ENCODE measurements at places on chromosomes 3 and 15.

GRCh38 chr3:106746286-106746685 lies 631.0 kb upstream of the CCDC54 start:
- no peaks in the 10 kb centered on the region for H3K4me1 ChIP-seq
- no peak overlapping the region for H3K27ac ChIP-seq
- H3K36me3 ChIP-seq = no peaks in the 10 kb centered on the region
- peaks cover 7% of the 10 kb centered on the region for H3K27me3 ChIP-seq

DNA sequence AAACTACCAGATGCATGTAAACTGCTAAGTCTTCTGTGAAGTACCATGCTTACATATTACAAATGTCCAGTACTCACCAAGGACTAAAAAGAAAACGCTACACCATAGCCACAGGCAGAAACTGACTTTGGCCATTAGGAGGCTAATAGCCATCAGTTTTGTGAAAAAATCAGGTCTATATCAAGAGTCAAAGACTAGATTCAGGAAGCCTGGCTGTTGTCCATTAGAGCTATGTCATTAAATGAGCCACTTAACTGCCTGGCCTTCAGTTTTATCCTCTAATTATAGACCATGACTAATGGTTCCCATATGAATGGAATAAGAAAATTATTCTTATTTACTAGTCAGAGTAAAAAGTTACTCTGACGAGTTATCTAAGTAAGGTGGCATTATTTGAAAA lies 144.1 kb downstream of the VPS13C start:
- DNase-seq = no peak
- H3K27me3 ChIP-seq = no peaks in the 10 kb centered on the region
- H3K4me1 ChIP-seq = no peaks in the 10 kb centered on the region

DNA sequence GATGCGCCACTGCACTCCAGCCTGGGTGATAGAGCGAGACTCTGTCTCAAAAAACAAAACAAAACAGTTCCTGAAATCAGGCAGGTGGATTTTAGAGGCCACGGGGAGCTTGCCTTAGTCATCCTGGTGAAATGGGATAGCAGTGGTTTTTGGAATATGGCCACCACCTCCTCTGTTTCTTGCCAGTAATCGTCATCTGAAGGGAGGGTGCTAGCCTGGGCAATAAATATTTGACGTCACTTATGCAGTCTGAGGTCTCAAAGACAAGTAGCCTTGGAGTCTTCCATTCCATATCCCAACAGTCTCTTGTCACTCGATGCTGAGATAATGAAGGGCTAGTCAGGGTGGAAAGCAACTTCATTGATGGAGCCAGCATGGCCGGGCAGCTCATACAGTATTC lies 55.2 kb downstream of the KCNAB1 start:
- no peak overlapping the region for H3K27ac ChIP-seq
- H3K36me3 ChIP-seq = no peaks in the 10 kb centered on the region
- no peak for DNase-seq
- H3K4me3 ChIP-seq = no peak overlapping the region
- H3K4me1 ChIP-seq = no peaks in the 10 kb centered on the region

DNA sequence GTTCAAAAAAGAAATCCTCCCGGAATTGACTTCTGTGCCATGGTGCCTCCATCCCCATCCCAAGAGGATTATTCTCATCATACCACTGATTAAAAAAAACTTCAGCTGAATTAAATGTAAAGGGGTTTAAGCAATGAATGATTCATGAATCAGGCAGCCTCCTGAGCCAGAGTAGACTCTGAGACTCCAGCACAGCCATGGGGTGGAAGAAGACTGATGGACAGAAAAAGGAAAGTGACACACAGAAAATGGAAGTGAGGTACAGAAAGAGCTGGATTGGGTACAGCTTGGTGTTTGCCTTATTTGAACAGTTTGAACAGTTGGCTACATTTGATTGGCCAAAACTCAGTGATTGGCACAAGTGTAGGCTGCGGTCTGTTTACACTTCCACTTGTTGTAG lies 224.8 kb upstream of the ATP10A start:
- H3K36me3 ChIP-seq = no peaks in the 10 kb centered on the region
- no peak overlapping the region for H3K27ac ChIP-seq
- DNase-seq = no peak
- H3K27me3 ChIP-seq = peaks cover 8% of the 10 kb centered on the region
- peaks cover 5% of the 10 kb centered on the region for H3K4me1 ChIP-seq
- H3K4me3 ChIP-seq = no peak overlapping the region

GRCh38 chr15:32651229-32651837 lies 9.8 kb downstream of the SCG5 start:
- no peaks in the 10 kb centered on the region for H3K27me3 ChIP-seq
- peaks cover 33% of the 10 kb centered on the region for H3K36me3 ChIP-seq
- peaks cover 2% of the 10 kb centered on the region for H3K4me1 ChIP-seq

GRCh38 chr3:171169866-171170265 lies 143.3 kb upstream of the SLC2A2 start:
- DNase-seq = no peak
- H3K4me1 ChIP-seq = peaks cover 15% of the 10 kb centered on the region
- H3K4me3 ChIP-seq = no peak overlapping the region
- H3K27me3 ChIP-seq = no peaks in the 10 kb centered on the region
- H3K27ac ChIP-seq = no peak overlapping the region

GRCh38 chr15:85752491-85752961 lies 42.2 kb downstream of the KLHL25 start:
- DNase-seq = no peak
- H3K4me3 ChIP-seq = no peak overlapping the region
- no peak overlapping the region for H3K27ac ChIP-seq
- H3K27me3 ChIP-seq = no peaks in the 10 kb centered on the region

DNA sequence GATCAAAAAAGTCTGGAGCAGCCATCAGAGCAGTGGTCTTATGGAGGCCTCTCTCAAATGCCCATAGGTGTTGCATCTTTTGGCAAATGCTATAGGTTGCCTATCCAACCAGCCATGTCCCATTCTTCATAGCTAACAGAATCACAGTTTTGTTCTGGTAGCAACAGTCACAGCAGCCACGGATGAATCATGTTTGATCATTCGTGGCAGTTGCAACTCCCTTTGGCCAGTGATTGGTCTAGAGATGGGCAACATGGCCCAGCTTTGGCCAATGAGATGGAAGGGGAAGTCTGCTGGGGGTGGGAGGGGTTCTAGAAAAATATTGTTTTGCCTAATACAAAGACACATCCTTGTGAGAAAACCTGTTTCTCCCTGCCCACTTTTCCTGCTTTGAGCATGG lies 50.3 kb upstream of the PPP2R3A start:
- no peak overlapping the region for H3K27ac ChIP-seq
- no peaks in the 10 kb centered on the region for H3K36me3 ChIP-seq
- no peaks in the 10 kb centered on the region for H3K4me1 ChIP-seq
- no peak overlapping the region for H3K4me3 ChIP-seq
- H3K27me3 ChIP-seq = peaks cover 5% of the 10 kb centered on the region

- H3K27ac ChIP-seq = no peak within 1 kb of the TSS
- peaks cover 41% of the 10 kb centered on the region for H3K27me3 ChIP-seq
- peaks cover 5% of the 10 kb centered on the region for H3K4me1 ChIP-seq
- peak; percentile 43 for DNase-seq
- peak within 1 kb of the TSS; percentile 73 for H3K4me3 ChIP-seq
- no peaks in the 10 kb centered on the region for H3K36me3 ChIP-seq
Observed at GRCh38 chr3:185152410-185153170, at the start of gene C3orf70. Gene C3orf70 (minus strand): TSS chr3:185153060. CDS start chr3:185152823, 237 bp downstream.

DNA sequence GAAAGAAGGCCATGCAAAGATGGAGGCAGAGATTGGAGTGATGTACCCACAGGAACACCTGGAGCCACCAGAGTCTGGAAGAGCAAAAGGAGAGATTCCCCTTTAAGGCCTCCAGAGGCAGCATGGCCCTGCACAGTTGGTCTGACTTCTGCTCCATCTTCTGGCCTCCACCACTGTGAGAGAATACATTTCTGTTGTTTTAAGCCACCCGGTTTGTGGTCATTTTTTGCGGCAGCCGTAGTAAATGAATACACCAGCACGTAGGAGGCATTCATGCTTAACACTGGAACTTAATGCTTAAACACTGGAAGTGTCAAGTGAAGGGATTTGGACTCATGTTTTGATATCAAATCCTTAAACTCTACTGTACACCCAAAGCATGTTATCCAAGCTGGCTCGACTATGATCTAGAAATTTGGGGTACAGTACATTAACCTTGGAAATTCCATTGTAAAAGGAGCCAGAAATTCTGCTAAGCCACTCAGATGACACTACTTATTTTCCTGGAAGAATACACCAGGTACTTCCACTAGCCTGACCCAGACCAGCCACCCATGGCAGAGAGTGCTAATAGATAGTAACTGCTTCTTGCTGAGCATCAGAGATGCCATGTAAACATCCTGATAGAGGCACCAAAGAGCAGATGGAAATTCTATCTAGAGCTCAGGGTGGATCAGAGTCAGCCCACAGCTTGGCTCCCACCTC lies 190.9 kb downstream of the ADAMTS9 start:
- no peaks in the 10 kb centered on the region for H3K36me3 ChIP-seq
- no peak for DNase-seq
- H3K4me1 ChIP-seq = no peaks in the 10 kb centered on the region
- no peak overlapping the region for H3K4me3 ChIP-seq

DNA sequence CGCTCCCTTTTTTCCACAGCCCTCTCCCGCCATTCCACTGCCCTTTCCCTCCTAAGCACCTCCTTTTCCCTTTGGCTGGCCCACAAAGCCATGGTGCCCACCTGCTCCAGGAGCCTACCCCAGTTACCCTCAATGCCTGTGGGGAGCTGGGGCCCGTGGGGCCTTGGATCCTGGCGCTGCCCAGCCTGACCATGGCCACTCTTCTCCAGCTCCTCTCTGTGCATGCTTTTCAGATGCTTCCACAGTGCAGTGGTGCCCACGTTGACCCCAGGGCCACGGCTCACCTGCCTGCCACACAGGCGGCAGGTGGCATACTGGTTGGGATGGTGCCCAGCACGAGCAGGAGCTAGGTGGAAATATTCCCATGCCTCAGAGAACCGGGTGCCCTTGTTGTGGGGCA lies 1.5 kb downstream of the ZBED2 start:
- DNase-seq = no peak
- H3K27ac ChIP-seq = peak overlapping the region; percentile 87
- H3K27me3 ChIP-seq = no peaks in the 10 kb centered on the region
- peak overlapping the region; percentile 83 for H3K4me3 ChIP-seq
- peaks cover 84% of the 10 kb centered on the region for H3K4me1 ChIP-seq

DNA sequence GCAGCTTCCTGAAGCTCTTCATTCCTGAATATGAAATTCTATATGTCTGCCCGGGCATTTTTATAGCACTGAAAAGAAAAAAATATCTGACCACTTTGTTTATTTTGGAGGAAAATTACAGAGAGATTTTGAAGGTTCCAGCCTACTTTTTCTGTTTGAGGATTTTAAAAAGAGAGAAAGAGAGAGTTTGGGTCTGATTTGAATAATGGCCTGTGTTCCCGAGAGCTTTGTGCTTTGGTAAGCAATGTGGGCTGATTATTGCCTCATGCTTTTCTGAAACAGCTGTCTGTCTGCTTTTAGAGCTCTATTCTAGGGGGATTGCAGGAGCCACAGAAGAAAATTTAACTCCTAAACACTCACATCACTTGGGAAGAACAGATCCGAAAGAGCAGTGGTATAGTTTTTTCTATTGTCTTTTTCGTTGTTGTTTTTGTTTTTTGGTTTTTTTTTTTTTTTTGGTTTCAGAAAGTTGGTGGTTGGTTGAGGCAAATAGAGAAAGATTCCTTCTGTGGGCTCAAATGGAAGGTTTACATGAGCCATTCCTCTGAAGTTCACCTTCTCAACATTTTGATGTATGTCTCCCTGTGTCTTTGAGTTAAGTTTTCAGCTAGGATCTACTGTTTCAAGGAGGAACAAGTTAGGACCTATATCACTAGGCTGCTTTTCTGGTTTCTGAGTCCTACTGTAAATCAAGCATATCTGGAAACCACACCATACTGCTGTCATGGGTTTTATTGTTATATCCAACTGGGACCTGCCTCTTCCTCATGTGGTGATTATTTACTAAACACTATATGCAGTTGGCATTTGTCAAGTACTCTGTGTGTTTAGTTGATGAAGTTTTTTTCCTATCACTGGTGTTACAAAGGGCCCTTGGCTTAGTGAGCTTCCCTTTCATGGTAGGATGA lies 178.9 kb downstream of the KCNMB2 start:
- no peak overlapping the region for H3K27ac ChIP-seq
- no peak overlapping the region for H3K4me3 ChIP-seq
- H3K4me1 ChIP-seq = no peaks in the 10 kb centered on the region
- no peaks in the 10 kb centered on the region for H3K27me3 ChIP-seq

DNA sequence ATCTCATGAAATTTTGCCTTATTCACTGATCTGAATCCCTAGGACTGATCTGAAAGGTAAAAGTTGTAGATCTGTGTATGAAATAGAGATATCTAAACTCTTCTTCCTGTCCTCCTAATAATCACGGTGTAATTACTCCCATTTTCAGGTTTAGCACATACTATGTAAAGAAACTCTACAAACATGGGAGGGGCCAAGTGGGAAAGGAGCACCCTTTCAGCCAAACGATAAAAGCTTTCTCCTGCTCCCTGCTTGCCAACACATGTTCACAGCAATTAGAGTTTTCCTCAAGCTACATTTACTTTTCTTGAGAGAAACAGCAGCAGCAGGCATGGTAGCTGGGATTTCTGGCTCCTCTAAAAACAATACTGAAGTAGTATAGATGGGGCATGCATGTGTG lies 71.6 kb downstream of the CHAC1 start:
- H3K27me3 ChIP-seq = no peaks in the 10 kb centered on the region
- H3K27ac ChIP-seq = no peak overlapping the region
- DNase-seq = no peak
- no peak overlapping the region for H3K4me3 ChIP-seq

GRCh38 chr15:45644437-45644836 lies 9.6 kb downstream of the SQOR start:
- peak overlapping the region; percentile 7 for H3K27ac ChIP-seq
- no peak overlapping the region for H3K4me3 ChIP-seq
- no peak for DNase-seq
- peaks cover 69% of the 10 kb centered on the region for H3K4me1 ChIP-seq
- H3K27me3 ChIP-seq = no peaks in the 10 kb centered on the region

DNA sequence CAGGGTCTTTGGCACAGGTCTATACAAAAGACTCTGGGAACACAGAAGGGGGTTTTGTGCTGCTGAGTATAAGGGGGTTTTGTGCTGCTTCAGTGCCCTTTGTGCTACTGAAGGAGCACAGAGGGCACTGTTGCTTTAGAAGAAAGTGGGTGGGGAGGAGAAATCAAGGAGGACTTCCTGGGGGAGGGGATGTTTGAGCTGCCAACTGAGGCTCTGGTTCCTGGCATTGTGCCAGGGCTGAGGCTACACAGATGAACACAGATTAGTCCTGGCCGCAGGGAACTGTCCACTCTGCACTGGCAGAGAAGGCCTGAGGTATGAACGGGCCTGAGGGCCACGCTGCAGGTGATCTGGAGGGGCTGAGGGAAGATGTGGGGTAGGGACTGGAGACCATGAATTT lies 32.2 kb upstream of the SEC13 start:
- H3K27ac ChIP-seq = no peak overlapping the region
- H3K4me1 ChIP-seq = no peaks in the 10 kb centered on the region
- DNase-seq = no peak
- no peaks in the 10 kb centered on the region for H3K36me3 ChIP-seq
- no peak overlapping the region for H3K4me3 ChIP-seq

- no peak overlapping the region for H3K4me3 ChIP-seq
- peaks cover 28% of the 10 kb centered on the region for H3K27me3 ChIP-seq
- H3K36me3 ChIP-seq = peaks cover 33% of the 10 kb centered on the region
- DNase-seq = no peak
Observed at GRCh38 chr3:46312991-46313390, 40.9 kb upstream of the CCR2 start.
